ENCODE measurements at places on chromosomes 5 and 9.

DNA sequence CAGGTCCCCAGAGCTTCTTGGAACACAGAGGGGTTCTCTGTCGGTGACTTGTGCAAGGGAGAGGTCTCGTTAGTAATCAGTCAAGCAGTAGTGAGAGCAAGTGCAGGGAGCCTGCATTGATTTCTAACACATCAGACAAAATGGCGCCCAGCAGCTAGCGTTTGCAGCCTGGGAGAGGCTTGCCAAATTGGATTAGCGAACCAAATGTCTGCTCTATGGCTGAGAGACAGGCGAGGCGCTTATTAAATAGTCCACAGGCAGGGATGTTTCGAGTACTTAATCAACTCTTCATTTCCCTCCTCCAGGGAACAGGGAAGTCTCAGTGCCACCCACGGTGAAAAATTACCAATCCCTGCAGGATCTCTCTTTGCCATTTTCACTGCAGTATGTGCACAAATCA lies 131.4 kb upstream of the SHB start:
- no peak for DNase-seq

- no peak for DNase-seq
Observed at GRCh38 chr5:149667084-149667828, 62.9 kb upstream of the PPARGC1B start.

GRCh38 chr9:101738566-101739183 lies at the start of gene GRIN3A:
TSS of gene GRIN3A (minus strand) at chr9:101738647. CDS start at chr9:101737979, 668 bp downstream.
- no peak for DNase-seq

DNA sequence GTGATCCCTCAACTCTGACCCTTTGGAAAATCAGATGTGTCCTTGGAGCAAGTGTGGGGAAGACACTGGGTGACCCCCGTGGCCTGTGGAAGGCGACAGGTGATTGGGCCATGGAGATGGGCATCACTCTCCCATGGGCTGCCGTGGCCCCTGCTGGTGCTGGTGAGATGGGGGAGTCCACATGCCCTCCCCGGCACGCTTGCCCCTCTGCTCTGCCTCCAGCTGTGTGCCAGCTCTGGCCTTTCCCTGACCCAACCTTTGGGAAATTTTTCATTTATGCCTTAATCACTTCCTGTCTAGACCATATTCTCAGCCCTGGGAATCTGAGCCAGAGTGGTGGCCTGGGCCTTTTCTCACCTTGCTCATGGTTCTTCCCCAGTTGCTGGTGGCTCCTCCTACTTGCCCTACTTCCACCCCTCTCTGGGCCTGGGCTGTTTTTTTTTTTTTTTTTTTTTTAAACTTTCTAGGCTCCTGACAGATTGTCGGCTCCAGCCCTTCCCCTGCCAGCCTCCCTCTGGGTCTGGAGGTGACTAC lies 56.6 kb downstream of the RGS3 start:
- DNase-seq = peak; percentile 9

GRCh38 chr5:62432621-62433064 lies 20.1 kb downstream of the IPO11 start:
- no peak for DNase-seq

GRCh38 chr9:426976-427375 lies 212.3 kb downstream of the DOCK8 start:
- DNase-seq = no peak

DNA sequence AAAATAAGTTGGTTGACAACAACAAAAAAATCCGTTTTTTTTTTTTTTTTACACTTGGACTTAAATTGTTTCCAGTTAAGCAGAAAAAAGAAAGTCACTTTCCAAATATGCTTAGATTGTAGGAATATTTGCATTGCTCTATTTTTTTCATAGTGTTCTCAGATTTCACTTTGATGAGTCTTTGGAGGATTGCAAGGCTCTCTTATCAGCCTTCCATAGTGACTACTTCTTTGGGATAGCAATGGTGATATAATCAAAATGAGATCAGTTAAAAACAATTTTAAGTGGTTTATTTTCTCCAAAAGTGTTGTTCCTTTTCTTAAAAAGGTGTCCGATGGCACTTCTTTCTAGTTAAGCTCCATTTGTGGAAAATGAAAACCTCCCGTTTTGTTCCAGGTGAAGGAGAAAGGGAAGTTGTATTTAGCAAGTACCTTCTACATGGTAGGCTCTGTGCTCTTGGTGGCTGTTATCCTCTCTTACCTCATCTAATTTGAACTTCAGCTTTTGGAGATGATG lies 3.9 kb downstream of the RASGRF2 start:
- DNase-seq = no peak

- DNase-seq = no peak
Observed at GRCh38 chr9:83491413-83491812, 46.8 kb downstream of the FRMD3 start.

- DNase-seq = no peak
Observed at GRCh38 chr5:154356020-154356655, 89.7 kb upstream of the SAP30L start.
